ENCODE measurements at places on chromosomes 3 and 15.

GRCh38 chr3:126478581-126479310 is 3.1 kb upstream of the ZXDC start:
- no peak for DNase-seq

- DNase-seq, result no peak
Measured at GRCh38 chr3:128760881-128761280, 34.9 kb downstream of the RAB7A start.

DNA sequence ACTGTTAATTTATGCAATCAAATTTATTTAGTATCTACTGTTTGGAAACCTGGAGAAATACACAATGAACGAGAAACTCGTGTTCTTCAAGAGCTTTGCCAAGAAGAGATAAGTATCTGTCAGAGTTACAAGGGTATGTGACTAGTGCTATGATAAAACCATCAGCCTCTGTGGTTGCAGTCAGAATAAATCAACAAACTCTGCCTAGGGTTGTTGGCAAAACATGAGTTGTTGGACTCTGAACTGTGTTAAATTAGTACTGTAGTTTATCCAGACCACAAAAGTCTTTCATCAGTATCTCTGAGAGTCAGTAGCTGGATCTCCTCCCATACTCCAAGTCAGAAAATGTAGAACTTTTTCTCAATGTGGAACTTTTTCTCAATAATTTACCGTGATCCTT is 918.4 kb downstream of the NAALADL2 start:
- no peak for DNase-seq

DNA sequence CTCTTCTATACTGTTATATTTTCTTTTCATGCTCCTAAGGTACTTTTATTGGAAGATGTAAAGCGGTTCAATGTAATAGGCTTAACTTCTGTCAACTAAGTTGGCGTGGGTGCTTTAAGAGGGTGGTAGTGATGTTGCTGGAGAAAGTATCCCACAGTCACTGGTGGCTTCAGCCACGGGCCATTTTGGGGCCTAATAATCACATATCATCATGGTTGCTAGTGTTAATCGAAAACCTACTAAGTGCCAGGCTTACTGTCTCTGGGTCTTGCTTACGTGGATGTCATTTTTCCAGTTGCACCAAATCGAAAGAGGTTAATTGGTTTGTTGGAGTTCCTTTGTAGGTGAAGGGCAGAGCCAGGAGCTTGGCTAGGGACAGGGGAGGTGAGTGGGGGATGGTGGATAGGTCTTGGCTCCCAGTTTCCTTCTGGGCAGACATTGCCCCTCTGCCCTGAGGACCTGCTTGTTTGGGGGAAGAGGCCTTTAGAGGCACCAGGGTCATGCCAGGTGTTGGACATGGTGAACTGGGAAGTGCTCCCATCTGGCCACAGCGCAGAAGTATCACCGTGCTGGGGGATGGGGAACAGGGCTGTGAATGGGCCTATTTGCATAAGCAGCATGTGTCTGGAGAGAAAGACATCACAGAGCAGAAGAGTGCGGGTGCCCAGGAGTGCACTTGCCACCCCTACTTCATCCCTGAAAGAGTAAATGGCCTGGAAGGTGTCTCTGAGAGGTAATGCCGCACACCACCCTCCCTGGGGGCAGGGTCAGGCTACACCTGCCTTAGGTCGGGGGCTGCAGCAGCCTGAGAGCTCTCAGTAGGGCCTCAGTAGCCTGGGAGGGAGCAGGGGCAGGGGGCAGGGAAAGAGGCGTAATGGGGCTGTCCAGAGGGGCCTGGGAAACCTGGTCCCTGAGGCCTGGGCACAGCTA is 62.4 kb upstream of the POLG start:
- DNase-seq, result no peak

DNA sequence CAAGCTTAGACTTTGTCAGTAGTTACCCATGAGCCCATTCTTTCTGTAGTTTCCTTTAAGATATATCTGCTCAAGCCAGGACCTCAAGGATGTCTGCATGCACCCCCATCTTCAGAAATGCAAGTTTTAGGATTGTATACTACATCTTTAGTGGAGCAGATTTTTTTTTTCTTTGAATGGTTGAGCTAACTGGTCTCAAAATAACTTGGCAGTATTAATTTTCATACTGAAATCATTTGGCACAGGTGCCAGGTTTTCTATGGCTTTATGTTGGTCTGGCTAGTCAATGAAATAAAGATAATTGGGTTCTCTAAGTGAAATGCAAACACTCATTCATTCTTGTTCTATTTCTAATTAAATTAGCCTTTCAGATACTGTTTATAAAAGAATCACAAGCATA is 108.9 kb downstream of the ATG7 start:
- no peak for DNase-seq

GRCh38 chr3:45473841-45474240 is 85.5 kb downstream of the LARS2 start:
- DNase-seq, result no peak

DNA sequence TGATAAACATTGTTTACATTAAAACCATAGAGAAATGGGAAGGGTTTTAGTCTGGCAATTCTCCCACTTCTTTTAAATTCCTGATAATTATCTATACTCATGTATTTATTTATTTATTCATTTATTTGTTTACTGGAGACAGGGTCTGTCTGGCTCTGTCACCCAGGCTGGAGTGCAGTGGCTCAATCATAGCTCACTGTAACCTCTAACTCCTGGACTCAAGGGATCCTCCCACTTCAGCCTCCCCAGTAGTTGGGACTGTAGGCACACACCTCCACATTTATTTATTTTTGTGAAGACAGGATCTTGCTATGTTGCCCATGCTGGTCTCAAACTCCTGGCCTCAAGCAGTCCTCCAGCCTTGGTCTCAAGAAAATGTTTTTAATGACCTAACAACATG is 2.5 kb upstream of the AEN start:
- no peak for DNase-seq

DNA sequence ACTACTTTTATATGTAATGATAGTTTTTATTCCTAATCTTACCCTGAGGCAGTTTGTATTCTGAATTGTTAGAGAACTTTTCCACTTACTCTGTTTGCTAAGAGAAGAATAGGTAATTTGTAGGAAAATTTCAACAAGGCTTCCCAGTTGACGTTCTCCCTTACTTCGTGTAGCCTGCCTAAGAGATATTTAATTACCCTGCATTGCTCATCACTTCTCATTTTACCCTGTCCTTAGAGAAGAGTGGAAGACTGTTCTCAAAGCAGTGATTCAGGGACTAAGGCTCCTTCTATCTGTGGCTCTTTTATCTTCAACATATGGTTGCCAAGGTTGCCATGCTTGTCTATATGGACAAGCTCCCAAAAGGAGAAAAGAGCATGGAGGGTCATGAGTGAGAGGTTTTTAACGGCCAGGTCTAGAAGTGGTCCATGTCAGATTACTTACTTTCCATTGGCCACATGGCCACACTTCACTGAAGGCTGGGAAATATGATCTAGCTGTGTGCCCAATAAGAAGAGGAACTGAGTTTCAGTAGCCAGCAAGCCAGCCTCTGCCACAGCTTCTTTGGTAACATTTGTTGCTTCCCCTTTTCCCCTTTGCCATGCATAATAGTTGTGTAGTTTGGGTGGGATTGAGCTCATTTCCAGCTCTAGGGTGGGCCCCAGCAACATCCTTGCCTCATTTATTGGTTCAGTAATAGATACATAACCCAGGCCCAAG is 22.1 kb downstream of the PDE8A start:
- no peak for DNase-seq

DNA sequence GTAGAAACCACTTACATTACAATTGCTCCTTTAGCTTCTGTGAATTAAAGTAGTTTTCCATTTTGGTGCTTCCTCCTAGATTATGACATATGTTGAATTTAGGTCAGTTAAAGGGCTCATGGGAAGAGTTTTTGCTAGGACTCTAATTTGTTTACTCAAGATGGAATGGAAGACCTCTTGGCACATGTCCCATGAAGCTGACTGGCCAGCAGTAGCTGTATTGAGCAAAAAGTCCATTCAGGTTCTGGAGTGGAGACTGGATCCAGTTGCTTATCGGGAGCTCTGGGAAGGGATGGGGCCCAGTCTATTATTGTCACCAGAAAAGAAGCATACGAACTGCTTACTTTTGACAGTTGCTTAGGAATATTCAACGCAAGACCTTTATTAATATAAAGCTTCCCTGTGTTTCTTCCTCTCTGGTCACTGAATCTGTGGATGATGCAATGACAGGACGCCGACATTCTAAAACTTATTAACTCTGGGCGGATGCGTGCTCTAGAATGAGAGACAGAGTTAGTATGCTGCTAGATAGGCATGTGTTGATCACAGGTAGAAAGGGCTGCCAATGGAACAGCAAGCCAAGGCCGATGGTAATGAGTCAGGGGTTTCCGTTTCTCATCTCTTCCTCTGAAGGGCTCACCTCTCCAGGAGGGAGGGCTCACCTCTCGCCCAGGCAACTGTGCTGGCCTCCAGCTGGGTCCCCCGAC is 155.8 kb downstream of the NR1D2 start:
- no peak for DNase-seq

- DNase-seq, result no peak
Measured at GRCh38 chr3:139189943-139190342, 145.3 kb upstream of the PRR23C start.

DNA sequence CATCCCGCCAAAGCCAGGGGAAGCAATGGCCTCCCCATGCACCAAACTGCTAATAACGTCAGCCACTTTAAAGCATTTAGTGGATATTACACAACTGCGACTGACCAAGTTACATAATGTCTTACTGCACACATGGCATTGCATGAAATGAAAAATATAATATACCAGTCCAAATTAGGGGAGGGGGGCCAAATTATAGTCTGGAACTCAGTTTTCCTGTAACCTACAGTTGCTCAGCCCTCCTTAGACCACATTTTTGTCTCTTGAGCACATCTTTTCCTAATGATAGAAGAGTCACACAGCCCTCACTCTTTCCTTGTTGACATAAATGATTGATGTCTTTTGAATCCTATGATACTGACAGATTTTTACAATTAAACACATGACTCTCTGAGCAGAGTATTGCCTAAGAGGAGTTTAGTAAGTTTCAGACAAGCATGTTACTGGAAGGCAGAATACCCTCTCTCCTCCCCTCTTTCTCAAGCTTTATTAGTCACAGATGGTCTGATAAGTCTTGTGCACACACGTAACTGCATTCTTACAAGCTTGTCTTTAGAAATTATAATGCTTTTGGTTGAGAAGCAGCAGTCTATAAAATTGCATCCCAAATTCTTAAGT is 1.1 kb upstream of the PLD1 start:
- no peak for DNase-seq

DNA sequence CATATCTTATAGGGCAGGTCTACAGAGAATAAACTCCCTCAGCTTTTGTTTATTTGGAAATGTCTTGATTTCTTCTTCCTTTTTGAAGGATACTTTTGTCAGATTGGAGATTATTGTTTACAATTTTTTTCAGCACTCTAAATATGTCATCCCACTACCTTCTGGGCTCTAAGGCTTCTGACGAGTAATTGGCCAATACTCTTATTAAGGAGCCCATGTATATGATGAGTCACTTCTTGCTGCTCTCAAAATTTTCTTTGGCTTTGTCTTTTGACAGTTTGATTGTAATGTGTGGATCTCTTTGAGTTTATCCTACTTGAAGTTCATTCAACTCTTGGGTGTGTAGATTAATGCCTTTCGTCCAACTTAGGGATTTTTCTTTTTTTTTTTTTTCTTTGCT is 28.9 kb upstream of the CD200R1L start:
- no peak for DNase-seq

- no peak for DNase-seq
Measured at GRCh38 chr15:71261418-71261817, 146.1 kb downstream of the THSD4 start.

DNA sequence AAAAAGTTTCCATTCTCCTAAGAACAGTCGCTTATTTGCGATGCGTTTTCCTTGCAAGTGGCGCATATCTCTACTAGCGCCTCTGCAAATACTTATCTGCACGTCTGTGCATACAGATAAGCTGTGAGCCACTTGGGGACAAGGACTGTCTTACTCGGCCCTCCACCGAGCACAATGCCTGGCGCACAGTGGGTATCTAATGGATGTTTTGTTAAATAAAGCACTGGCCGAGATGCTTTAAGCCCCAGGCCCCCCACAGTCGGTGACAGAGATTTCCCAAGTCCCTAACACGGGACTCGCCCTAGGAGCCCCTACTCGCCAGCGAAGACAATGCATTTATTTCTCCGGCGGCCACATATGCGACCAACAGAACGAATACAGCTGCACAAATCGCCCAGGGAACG is 503 bp downstream of the HLTF start:
- no peak for DNase-seq

GRCh38 chr3:69433969-69434325 is 48.1 kb upstream of the FRMD4B start:
- no peak for DNase-seq

GRCh38 chr15:73540161-73540560 is 93.0 kb downstream of the NPTN start:
- DNase-seq, result no peak

DNA sequence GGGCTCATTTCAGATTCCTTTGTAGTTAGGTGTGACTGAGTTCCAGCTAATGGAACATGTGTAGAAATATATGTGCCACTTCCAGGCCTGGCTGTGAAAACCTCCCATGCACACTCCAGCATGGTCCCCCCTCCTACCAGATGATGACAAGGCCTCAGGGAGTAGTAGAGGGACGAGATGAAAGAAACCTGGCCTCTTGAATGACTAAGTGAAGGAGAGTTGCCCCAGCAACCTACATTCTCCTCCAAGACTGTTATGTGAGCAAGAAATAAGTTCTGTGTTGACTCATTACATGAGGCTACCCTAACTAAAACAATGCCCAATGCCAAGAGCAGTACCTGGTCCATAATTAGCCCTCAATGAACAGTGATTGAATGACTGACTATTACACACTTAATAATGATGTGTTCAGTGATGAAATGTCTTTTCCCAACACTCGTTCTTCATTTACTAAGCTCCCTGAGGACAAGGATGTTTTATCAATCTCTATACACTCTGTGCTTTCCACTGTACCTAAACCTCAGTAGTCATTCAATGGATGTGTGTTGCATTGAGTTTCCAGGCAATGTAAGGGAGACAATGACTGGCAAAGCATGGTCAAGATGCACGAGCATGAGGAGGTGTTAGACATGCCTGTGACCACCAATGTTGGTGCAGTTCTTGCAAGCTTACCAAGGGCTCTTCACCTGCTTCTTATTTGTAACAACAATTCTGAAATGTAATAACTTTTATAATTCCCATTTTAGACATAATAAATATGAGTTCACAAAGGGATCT is 62.0 kb upstream of the BCL6 start:
- no peak for DNase-seq

GRCh38 chr3:24161841-24162240 is 216.8 kb downstream of the NR1D2 start:
- DNase-seq, result no peak

DNA sequence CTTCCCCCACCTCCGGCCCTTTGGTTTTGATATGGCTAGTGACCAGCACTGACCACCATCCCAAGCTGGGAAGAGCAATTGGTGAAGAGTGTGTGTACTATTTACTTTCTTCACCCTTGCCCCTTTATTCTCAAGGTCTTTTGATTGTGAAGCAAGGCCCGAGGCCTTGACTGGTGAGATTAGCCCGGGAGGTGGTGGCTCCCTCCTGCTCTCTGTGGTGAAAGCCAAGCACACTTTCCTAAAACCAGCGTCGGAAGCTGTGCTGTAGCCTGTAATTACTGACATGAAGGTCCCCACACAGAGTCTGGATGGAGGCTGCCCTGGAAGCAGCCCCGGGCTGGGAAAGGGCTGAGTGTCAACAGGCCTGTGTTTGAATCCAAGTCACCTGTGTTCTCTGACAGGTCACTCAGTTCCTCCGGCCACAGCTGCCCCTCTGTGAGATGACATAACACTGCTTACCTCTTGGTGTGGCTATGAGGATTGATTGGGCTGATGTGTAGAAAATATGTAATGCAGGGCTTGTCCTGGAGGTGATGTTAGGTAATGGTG is 60.5 kb upstream of the PRR23C start:
- no peak for DNase-seq

GRCh38 chr15:55829826-55830225 is 86.9 kb upstream of the PRTG start:
- DNase-seq, result no peak
